ENCODE measurements at places on chromosomes 3 and 15. TPM values are rescaled to one million over a fixed set of nuclear protein-coding genes. Genes with fewer than 3 reads are reported as not detected.

Gene CCR2
- total RNA-seq, result 3.3 TPM

DNA sequence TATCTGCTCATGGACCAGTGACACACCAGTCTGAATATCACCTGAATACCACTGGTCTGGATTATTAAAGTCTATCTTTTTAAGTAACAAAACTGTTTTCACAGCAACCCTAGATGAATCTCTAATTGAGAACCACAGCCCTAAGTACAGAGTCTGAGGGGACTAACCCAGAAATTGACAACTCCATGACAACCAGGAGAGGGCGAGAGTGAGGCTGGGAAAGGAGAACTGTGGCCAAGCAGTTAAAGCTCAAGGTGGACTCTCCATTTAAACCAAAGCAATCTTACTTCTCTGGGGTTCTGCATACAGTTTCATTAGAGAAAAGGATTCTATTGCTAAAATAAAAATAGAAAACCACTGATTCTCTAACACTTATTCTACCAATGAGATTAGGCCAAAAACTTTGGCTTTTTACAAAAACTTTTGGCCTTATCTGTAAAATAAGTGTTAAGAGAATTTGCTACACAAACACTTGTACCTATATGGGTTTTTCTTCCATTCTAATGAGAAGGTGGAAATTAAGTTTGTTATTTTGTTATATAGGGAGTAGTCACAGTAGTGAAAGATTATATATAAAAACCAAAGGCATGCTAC lies 11.4 kb downstream of the NEK10 start:
- DNase-seq, result no peak

DNA sequence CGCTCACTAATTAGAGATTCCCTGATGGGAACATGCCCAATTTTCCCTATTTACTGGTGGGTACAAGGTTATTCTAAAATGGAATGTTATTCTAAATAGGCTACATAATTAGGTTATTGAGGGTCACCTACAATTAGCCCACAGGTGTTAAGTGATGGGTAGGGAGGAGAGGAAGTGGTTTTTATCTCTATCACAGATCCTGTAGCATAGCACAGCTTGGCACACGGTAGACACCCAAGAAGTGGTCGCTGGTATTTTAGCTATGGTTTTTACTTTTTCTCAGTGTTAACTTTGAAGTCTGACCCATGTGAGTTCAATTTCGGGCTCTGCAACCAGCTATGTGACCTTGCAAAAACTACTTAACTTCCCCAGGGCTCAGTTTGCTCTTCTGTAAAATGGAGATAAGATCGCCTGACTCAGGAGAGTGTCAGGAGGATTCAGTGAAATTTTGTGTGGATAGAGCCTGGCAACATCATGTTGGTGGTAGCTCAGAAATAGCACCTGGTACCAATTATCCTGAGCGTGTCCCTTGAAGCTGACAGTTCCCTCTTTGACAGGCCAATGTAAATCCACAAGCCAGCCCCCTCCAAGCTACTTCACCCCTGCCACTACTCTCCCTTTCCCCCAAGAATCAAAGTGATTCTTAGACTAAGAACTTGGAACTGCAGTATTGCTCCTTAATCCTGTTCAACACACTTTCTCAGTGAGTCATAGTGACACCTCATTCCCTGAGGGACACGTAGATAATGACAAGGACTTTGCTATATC lies 8.7 kb upstream of the LMCD1 start:
- no peak for DNase-seq

DNA sequence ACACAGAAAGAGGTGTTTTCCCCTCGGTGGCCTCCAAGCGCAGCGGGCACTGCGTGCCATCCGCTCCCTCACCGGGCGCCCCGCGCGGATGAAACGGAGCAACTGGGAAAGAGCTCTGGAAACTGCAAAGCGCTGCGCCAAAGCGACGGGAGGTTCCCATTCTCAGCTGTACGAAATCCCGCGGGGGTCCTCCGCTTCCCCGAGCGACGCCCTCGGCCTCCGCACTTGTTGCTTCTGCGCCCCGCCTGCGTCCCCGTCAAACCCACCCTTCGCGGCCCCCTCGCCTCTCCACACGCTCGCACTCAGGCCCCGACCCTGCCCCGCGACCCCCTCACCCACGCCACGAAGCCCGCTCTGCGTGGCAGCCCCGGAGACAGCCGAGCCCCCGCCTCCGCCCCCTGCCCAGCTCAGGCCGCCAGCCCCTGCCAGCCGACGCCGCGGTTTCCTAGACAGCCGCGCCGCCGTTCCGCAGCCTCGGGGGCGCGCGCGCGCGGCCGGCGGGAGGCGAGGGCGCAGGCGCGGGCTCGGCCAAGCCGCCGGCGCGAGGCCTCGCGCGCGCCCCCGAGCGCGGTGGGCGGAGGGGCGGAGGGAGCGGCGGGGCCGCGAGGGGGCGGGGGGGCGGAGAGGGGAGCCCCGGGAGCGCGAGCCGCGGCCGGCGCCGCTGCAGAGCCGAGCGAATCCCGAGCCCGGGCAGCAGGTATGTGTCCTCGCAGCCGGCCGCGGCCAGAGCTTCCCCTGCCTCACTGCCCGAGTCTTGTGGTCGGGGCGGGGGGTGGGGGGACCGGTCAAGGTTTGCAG lies at the start of gene TMEM266:
TMEM266 (plus strand) TSS at position 666 of the 798 bp plus-strand sequence. CDS start 74,279 bp downstream, outside the sequence.
- DNase-seq, result no peak

DNA sequence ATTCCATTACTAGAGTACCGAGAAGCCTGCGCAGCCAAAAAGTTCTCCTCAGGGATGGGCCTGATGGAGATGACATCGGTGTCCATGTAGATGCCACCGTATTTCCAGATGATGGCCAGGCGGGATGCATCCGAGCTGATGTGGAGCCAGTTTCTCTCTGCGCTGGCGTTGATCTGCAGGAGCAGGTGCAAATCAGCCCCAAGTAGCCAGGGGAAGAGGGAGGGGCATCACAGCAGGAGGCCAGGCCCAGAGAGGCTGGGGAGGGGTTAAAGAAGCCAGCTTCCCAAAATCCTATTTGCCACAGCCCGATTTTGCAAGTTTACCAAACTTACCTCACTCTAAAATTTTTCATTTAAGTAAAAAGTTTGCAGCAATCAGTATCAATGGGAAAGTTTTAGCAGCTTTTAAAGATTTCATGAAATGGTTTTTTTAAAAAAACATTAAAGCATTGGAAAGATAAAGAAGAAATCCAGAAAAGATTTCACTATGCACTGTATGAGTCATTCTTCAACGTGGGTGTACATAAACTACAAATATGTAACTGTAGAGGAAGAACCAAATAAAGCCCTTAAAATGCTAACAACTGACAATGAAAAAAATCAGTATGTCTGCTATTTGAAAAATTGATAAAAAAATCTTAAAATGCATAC lies 7.4 kb downstream of the A4GNT start:
- no peak for DNase-seq

Gene CADM2
- total RNA-seq, result 17.3 TPM

Gene ITGA11
- 4.5 TPM for total RNA-seq

- no peak for DNase-seq
Measured at GRCh38 chr3:39809181-39809994, at the start of gene MYRIP. Gene MYRIP, plus strand, starts transcription at chr3:39809609. Its CDS starts 91,208 bp downstream, at chr3:39900817.

GRCh38 chr3:23341147-23341838 lies 138.2 kb downstream of the UBE2E2 start:
- no peak for DNase-seq

Gene CHRD
- total RNA-seq, result 11.3 TPM

Gene EFHB
- 1.3 TPM for total RNA-seq

GRCh38 chr3:53650928-53651661 lies 156.7 kb downstream of the CACNA1D start:
- DNase-seq, result no peak

- no peak for DNase-seq
Measured at GRCh38 chr15:91865486-91865885, 12.0 kb downstream of the SLCO3A1 start.

DNA sequence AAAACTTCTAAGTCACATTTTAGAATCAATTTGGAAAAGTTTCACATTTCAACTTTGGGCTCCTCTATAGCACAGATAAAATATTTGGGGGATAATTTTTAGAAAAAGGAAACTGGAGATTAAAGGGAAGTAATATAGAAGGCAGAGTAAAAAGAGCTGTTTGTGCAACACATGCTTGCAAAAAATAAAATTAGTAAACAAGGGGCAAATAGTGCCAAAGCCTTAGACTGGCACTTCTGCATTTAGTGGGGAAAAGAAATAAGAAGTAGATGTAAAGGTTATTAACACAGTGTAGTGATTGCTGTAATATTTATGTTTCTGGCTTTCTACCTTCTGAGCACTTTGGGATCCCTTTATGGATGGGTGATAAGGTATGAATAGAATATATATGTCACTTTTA lies 246.6 kb downstream of the CBLB start:
- no peak for DNase-seq

DNA sequence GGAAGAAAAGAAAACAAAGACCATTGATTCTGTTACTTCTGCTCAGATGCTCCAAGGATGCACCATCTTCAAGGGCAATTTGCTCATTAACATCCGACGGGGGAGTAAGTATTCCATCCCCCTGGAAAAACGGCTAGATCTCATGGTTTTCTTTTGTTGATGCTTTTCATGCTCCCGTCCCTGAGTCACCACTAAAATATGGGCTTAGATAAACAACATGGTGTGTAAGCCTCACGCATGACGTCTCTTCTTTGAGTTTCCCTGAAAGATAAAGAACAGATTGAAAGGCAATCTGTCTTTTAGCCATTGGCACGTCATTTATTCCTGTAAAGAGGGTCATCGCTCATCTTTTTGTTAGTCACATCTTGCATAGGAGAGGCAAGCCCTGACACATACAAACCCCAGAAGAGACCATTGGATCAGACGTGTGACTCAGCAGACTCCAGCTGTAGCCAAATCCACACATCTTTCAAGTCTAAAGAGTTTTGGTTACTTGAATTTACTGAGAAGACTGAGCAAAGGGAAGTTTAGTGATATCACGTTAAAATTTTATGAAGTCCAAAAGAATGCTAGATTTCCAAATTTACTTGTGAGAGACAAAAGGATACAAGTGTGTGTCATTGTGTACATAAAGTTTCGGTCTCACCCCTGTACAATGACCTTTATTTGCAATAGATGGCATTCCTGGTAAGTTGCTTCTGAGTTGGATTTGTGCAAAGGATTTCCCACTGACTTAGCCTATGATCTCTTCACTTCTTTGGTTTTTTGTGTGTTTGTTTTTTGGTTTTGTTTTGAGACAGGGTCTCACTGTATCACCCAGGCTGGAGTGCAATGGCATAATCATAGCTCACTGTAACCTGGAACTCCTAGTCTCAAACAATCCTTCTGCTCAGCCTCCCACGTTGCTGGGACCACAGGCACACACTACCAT lies 110.5 kb downstream of the PGPEP1L start:
- DNase-seq, result no peak

Gene BTLA
- total RNA-seq, result 0.64 TPM

Gene ITIH1
- total RNA-seq, result not detected

- no peak for DNase-seq
Measured at GRCh38 chr3:4225005-4225471, 78.1 kb upstream of the SETMAR start.

Gene ARNT2
- 1.8 TPM for total RNA-seq

DNA sequence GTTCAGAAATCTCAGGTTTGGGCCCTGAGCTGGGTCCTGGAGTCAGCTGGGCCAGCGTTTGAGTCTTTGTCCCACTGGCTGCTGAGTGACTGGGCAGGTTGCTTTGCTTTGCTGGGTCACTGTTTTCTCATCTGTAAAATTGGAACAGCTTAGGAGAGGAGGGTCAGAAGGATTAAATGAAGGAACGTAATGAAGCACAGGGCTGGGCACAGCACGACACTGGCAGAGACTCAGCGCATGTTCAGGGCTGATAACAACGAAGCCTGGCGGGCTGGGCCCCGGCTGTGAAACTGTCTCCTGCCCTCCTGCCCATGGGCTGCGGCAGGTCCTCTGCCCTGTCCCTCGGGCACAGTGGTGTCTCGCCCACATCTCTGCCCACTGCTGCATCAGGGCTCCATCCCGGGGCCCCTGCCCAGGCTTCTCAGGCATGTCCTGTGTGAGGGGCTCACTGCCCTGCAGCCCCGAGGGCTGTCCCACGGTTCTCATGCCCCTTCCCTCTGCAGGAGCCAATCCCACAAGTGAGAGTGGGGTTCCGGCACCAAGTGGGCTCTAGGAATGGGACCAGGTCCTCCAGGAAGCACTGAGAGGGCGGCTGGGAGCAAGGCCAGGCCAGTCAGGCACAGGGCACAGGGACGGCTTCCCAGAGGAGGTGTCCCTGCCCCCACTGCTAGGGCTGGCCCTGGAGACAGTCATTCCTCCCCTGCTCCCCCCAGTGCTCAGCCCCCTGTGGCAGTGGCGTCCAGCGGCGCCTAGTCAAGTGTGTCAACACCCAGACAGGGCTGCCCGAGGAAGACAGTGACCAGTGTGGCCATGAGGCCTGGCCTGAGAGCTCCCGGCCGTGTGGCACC lies 88.0 kb downstream of the TBC1D2B start:
- DNase-seq, result peak; percentile 83

Gene PGBD4
- total RNA-seq, result 0.96 TPM

Gene GPR149
- not detected for total RNA-seq

- no peak for DNase-seq
Measured at GRCh38 chr3:64289622-64290021, 64.4 kb upstream of the PRICKLE2 start.

- DNase-seq, result no peak
Measured at GRCh38 chr15:100696452-100696851, 94.1 kb downstream of the ASB7 start.

DNA sequence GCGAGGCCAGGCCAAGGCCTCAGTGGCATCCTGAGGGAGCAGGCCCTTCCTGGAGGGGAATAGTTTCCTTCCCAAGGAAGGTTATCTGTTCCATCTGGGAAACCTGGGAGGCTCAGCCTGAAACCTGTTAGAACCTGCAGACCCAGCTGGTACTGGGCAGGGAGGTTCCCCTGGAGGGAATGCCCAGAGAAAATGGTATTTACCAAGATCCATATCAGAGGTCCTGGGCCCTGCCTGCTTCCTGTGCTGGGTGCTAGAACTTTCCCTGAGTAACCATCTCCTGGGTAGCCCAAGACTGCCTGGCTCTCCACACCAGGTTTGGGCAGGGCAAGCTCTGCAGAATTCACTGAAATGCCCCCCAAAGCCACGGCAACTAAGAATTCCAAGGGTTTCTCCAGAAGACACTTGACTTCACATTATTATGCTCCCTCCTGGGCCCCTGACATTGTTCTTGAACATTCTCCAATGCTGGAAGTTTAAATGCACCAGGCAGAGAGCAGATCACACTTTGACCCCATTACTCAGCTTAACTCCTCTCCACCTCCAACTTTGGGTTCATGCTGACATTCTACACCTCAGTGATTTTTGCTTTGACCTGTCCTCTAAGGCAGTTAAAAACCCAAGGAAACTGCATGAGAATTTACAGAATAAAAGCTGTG lies 2.0 kb downstream of the CA12 start:
- DNase-seq, result no peak

Gene TMEM212
- total RNA-seq, result not detected

All from mesenteric fat pad (tissue), 1 donor.